ENCODE measurements at places on chromosomes 3 and 15.

GRCh38 chr15:70505411-70505919 lies 257.9 kb downstream of the UACA start:
- no peak for DNase-seq

GRCh38 chr3:88298189-88298588 lies 148.4 kb downstream of the C3orf38 start:
- DNase-seq = no peak

DNA sequence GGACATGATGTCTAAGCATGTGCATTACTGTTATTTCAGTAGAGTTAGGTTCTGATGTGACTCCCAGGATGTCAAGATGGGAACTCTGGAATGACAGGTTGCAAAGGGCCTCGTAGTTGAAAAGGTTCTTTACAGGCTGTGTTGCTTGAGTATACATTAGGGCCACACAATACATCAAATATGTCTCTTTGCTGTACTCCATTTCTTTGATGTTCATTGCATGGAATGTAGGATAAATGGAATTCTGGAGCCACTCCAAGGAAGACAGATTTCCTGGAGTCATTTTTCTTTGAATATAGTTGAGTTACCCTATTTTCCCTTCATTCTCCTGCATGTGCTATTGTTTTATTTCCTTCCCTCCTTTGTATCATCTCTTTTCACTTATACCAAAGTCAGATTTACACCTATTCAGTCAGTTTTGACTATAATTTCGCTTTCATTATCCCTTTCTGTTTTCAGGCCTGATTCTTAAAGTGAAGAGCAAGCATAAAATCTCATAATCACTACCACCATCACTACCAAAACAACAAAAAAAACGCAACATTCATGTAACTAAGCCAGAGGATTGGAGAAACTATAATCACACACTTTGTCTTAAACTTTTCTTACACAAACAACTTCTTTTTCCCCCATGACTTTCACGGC lies 61.2 kb upstream of the PTX3 start:
- DNase-seq = no peak

DNA sequence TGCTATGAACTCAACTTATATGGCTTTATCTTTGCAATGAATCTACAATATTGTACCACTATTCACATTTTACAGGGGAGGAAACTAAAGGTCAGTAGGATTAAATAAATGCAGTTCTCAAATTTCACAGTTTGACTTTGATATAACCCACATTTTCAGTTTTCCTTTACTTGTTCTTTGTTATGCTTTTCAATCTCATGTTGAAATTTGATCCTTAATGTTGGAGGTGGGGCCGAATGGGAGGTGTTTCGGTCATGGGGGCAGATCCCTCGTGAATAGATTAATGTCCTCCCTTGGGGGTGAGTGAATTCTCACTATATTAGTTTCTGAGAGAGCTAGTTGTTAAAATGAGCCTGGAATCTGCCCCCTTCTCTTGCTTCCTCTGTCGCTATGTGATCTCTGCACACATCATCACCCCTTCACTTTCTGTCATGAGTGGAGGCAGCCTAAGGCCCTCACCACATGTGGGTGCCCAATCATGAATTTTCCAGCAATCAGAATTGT lies 44.7 kb downstream of the CD200 start:
- DNase-seq = no peak

- DNase-seq = no peak
Observed at GRCh38 chr3:143249014-143249413, 129.4 kb downstream of the CHST2 start.

GRCh38 chr3:37136067-37136466 lies 38.3 kb downstream of the LRRFIP2 start:
- DNase-seq = no peak

DNA sequence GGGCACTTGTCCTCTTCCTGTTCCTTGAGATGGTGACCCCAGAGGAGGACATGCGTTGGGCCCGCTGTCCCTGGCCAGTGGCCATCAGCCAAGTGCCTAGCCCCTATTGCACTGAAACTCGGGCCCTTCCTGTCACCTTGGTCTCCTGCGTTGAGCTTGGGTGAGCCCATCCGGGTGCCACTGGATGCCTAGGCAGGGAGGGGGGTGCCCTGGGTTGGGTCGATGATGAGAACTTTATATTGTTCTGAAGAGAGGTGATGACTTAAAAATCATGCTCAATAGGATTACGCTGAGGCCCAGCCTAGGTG lies 221.8 kb downstream of the SNRPN start:
- no peak for DNase-seq

GRCh38 chr3:28575746-28576613 lies 227.4 kb upstream of the AZI2 start:
- DNase-seq = no peak

GRCh38 chr15:92687746-92688145 lies 32.2 kb upstream of the FAM174B start:
- DNase-seq = no peak

- no peak for DNase-seq
Observed at GRCh38 chr3:66747696-66748095, 246.9 kb upstream of the LRIG1 start.

GRCh38 chr3:112319516-112320276 lies 13.3 kb upstream of the CD200 start:
- no peak for DNase-seq

DNA sequence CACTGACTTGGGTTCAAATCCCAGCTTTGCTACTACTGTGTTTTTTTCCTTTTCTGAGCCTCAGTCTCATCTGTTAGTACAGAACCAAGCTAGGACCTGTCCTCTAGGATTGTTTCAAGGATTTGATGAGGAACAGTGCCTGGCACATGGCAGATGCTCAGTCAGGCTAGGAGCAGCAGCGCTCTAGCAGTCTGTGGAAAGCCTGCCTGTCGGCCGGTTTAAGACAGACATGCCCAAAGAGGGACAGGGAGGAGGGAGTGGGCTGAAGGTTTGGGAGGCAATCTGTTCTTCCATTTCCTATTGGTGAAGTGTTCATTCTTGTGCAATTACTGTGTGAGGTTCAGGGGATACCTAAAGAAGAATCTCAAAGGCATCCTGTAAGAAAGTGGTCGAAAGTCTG lies 35.1 kb upstream of the RGMA start:
- no peak for DNase-seq

DNA sequence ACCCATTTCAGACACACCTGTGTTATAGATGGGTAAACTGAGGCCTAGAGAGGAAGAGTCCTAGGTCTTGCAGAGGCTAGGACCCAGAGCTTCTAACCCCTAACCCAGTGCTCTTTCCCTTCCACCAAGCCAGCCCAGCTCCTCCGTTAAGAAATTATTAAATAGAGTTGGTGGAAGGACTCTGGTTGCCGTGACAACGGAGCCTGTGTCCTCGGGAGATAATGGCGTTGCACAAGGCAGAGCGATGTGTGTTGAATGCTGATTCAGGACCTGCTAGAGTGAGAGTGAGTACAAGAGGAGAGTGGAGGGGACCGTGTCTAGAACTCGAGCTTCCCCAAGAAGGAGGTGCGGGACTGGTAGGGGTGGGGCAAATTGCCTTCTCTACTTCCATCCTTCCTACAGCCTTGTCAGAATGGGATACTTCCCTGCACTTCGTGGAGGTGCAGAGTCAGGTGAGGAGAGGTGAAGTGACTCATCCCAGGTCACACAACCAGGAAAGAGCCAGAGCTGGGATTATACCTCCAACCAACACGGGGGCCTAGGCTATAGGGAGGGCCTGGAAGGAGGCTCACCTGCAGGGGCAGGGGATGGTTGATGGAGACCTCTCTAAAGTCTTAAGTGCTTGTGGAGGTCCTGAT lies 8.6 kb downstream of the SLC6A1 start:
- DNase-seq = no peak

GRCh38 chr3:49427586-49427985 lies 1.5 kb downstream of the NICN1 start:
- DNase-seq = no peak

- no peak for DNase-seq
Observed at GRCh38 chr3:8416965-8417364, 84.7 kb upstream of the LMCD1 start.

GRCh38 chr15:82552861-82553260 lies 12.6 kb upstream of the RPS17 start:
- no peak for DNase-seq

GRCh38 chr15:99414755-99415731 lies 150.7 kb upstream of the MEF2A start:
- no peak for DNase-seq

DNA sequence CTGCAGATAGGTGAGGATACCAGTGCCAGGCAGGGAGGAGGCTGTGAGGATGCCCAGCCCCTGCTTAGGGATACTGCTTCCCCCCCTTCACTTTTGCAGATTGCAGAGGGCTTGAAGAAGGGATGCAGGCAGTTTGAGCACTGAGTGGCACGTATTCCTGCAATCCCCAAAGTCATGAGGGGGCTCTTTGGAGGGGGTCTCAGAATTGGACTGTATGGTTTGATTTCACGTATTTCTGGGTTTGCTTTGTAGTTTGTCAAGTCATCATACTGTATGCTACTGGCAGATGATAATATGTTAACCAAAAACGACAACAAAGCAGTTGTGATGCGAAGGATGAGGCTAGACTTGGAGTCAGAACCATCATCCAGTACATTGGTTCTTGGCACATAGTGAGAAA lies 28.1 kb downstream of the CHST14 start:
- no peak for DNase-seq

GRCh38 chr15:87549296-87549695 lies 707.2 kb downstream of the NTRK3 start:
- DNase-seq = no peak

DNA sequence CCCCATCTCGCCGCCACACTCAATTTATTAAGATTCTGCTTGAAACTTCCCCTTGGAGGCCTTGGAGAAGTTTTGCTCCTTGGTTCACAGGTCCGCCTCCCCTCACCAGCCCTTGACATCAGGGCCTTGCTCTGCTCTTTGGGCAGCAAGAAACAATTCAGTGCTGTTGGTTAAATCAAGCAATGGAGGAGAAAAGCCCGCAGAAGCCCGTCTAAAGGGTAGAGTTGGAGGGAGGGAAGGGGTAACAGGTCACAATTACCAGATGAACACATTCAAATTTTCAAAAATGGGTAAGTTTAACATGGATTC lies 429 bp downstream of the PARP9 start:
- no peak for DNase-seq

DNA sequence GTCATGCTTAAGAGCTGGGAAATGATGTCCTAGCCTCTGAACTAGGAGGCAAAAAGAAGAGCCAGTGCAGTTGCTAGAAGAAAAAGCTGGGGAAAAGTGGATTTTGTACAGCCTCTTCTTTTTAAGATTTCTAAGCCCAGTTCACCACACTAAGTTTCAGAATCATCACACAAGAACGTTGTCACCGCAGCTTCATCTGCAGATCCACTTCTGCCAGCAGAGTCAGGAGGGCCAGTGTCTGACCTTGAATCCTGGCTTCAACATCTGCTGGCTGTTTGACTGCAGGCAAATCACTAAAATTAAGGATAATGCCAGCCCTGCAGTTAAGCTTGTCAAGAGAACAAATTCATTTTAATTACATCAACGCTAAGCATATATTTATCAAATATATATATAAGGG lies 36.2 kb downstream of the HDC start:
- no peak for DNase-seq

- DNase-seq = no peak
Observed at GRCh38 chr3:108719178-108719806, 37.9 kb downstream of the RETNLB start.

DNA sequence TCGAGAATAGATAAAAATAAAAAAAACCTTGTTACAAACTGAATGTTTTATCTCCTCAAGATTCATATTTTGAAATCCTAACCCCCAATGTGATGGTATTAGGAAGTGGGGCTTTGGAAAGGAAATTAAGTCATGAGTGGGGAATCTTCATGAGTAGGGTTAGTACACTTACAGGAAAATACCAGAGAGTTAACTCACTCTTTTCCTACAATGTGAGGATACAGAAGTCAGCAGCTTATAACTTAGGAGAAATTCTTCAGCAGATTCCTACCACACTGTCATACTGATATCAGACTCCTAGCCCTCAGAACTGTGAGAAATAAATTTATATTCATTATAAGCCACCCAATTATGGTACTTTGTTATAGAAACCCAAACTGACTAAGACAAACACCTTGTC lies 453.1 kb downstream of the GBE1 start:
- DNase-seq = no peak

GRCh38 chr3:148981273-148981672 lies 10.1 kb upstream of the GYG1 start:
- no peak for DNase-seq

- no peak for DNase-seq
Observed at GRCh38 chr15:67472957-67473356, 48.0 kb upstream of the C15orf61 start.

All from NCI-H1417 treated with DMSO at 0.1 percent for 48 hours (cell line).